Amniotic stem cell (primary cell): ENCODE measurements at places on chromosomes 1 and 21.

DNA sequence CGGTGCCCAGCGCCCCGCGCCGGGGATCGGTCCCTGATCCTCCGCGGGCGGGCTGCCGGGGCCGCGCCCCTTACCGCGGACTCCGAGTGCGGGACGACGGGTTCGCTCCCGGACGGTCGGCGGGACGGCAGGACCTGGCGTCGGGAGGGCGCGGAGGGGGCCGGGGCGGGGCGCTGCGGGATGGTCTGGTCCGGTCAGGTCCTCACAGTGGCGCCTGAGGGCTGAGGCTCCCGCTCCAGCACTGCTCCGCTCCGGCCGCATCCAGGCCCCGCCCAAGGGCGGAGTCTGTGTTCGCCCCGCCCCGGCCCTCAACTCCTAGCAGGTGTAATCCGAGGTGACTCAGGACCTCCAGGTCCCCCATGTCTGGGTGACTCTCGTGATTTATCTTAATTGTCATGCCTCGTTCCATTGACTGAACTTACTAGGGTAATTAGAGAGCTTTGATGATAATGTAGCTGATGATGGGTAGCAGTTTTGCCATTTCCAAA lies at the start of gene RAB3B:
TSS of gene RAB3B (minus strand) at position 223 of the 488 bp plus-strand sequence. CDS start 13,583 bp downstream, outside the sequence.
- peak; percentile 25 for DNase-seq

- DNase-seq, result no peak
Measured at GRCh38 chr1:154821083-154821482, 49.0 kb downstream of the KCNN3 start.

DNA sequence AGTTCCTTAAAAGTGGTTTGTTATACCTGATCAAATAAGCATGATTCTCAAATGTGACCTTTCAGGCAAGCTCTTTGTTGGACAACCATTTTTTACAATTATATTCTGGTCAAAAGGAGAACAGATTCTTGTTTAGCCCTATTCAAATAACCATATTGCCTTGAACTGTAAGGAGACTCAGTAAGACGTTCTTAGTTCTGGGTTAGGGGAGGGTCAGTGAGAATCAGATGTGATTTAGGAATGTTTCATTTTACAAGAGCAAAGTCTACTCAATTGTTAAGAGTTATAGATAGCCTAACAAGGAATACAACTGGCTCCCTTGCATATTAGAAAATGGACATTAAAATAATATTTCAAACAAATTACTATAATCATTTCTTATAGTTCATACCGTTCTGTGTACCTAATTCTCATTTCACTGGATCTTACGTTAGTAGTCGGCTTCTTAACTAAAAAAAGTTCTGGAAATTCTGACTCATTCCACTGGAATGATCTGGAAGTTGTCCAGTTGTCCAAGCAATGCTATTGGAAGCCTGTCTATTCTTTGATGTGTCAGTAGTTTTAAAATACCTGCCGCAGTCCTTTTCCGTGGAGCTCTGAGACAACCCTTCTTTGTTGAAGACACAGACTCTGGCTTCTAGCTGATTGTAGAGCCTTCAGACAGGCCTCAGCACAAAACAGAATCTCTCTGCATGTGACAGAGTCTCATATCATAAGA lies 88.8 kb downstream of the MAST2 start:
- peak; percentile 53 for DNase-seq

DNA sequence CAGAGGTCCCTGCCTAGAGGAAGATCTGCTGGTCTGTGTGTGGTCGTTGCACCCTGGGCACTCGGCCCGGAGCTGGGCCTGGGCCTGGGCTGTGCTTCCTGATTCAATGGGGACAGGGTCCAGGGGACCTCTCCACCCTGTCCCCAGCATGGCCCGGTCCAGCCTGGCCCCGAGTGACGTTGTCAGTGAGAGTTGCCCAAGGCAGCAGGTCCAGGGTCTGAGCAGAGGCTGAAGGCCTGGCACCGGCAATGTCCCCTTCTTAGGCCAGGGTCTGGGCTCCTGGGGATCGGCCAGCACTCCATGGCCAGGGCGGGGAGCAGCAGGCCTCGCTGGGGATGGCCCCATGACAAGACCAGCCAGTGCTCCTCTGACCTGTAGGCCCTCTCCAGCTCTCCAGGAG lies 15.6 kb upstream of the PEX10 start:
- DNase-seq, result no peak

DNA sequence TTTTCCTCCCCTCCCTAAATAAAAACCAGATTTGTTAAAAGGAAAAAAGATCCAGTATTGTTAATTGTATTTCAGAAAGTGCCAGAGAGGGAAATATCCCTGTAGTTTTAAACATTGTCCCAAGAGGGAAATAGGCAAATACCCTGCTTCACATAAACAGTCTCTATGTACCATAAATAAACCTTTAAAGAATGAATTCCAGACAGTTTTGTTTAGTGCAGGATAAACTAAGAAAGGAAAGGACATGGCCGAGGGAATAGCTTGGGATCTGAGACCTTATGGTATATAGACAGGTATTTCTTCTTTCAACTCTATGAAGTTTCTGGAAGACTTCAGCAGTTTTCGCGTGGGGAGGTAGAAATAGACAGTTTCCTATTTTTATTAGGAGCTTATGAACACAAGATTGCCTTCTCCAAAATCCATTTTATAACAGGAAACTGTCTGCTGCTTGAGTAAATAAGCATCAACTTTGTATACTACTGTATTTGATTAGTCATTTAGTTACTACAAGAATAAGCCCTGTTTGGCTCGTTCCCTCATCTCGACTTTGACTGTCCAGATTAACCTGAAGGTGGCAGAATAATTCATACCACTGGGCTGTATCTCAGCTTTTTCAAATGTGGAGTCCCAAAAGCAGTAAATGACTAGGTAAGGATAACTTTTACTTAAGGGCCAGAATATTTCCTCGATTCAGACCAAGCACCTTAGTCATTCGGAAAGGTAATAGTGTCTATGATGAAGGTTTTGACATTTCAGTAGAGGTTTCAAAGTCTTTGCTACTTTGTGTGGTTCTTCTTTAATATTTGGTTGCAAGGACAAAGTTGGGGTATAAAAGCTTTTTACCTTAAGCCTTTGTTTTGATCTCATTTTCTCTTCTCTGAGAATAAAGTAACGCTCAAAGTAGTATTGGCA lies 177.5 kb downstream of the VPS13D start:
- peak; percentile 26 for DNase-seq

DNA sequence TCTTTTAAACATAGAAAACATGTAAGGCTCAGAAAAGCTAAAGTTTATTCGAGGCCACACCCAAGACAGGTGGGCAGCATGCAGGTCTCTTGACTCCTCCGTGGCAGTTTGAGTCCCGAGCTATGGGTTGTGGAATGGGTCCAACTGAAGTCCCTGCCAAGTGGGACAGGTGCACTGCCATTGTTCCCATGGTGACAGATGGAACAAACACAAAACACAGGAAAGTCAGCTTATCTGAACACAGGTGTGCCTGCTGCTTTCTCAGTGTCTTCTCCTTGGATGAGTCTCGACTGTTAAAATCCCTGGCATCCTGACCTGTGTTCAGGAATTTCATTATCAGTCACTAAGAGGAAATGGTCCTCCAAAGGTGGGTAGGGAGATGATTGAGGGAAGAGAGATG lies 99.0 kb upstream of the RAB4A start:
- DNase-seq, result no peak

DNA sequence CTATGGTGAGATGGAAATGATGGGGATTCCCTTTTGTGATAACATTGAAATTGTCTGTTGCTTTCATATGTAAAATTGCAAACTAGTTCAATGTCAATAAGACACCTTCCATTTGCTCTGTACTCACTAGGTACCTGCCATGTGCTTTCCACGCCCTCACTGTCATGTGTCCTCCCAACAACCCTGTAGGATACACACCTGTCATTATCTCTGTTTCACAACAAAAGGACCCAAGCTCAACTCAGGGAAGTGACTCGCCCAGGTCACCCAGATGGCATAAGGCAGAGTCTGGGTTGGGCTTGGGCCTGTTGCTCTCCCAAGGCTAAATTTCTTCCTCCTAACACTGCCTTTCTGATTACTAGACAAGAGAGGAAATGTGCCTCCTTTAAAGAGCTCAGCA lies 45.3 kb upstream of the MCOLN3 start:
- DNase-seq, result no peak

DNA sequence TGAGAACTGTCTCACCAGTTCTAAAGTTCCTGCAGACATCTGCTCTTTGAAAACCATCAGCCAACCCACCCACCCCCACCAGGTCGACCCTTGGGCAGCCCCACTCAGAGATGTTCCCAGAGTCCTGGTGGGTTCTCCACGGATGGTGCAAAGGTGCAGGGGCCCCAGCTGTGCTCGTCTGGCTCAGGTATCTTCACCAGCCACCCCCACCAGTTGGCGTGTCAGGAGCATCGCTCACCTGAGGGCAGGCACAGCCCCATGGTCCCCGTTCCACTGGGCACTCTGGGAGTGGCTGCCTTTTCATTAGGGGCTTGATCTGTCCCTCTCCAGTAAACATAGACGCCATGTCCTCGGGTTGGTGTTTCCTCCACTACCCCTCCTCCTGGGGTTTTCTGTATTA lies 70.5 kb downstream of the UMODL1 start:
- no peak for DNase-seq

DNA sequence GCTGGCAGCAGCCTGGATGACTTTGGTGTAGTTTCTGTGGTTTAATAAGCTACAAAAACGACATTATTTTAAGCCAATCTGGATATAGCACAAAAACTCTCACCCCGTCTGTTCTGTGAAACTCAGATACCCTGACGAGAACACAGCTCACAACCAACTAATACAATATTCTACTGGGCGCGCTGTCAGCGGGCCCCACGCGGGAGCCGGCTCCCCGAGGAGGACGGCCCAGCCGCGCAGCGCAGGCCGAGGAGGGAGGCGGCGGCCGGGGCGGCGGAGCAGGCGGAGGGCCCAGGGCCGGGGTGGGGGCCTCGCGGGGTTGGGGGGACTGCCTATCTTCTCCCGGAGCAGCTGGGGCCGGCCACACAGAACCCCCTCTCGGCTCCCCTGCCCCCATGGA lies 87.2 kb upstream of the POU3F1 start:
- no peak for DNase-seq

- no peak for DNase-seq
Measured at GRCh38 chr1:9400425-9401079, 107.9 kb downstream of the SPSB1 start.

DNA sequence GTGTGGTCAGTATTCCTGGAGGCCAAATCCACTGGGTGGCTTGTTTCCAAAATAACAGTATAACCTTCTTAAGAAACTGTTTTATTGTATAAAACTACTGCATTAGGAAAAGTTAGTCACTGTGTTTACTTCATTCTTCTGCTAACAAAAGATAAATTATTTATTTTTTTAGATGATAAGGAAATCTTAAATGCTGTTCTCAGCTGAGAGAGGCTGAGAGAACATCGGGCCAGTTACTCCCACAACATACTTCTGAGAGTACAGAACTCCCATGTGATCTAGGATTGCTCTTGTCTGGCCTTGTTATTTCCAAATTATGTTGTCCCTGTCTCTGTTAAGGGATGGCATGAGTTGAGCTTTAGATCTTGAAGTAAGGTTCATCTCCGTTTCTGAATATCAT lies 96.7 kb upstream of the CXADR start:
- DNase-seq, result no peak

DNA sequence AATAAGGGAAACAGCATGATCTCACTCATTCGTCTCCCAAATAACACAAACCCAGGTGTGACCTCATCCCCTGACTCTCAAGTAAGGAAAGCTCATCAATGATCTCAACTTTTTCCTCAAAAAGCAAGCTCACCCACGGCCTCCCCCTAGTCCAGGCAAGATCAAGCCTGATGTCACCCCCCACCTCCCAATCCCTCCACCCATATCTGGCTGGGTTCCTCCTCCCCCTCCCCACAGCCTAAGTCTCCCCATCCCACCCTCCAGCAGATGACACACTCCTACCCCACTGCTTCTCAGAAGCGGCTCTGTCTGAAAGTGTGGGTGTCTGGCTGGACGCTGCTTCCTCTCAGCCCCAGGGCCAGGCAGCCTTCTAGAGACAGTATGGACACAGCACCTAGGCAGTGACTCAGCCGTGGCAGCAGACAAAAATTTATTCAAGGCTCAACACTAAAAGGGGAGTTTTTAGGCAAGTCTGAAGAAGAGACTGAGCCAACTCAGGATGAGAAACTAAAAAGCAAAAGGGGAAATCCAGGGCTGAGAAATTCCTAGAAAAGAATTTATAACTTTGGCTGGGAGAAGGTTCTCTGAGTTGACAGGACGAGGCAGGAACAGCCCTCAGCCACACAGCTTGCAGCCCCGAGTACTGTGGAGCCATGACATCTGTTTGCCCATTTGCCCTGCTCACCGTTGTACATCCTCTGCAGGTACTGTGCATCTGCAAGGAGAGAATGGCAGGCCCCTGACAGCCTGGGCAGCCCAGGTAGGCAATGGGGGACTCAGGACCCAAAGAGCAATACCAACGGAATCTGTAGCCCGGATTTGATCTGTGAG lies 81.6 kb upstream of the LRRC8D start:
- no peak for DNase-seq

GRCh38 chr1:12600335-12600734 lies 17.7 kb downstream of the DHRS3 start:
- no peak for DNase-seq

GRCh38 chr1:56788102-56788501 lies 31.1 kb downstream of the FYB2 start:
- no peak for DNase-seq

DNA sequence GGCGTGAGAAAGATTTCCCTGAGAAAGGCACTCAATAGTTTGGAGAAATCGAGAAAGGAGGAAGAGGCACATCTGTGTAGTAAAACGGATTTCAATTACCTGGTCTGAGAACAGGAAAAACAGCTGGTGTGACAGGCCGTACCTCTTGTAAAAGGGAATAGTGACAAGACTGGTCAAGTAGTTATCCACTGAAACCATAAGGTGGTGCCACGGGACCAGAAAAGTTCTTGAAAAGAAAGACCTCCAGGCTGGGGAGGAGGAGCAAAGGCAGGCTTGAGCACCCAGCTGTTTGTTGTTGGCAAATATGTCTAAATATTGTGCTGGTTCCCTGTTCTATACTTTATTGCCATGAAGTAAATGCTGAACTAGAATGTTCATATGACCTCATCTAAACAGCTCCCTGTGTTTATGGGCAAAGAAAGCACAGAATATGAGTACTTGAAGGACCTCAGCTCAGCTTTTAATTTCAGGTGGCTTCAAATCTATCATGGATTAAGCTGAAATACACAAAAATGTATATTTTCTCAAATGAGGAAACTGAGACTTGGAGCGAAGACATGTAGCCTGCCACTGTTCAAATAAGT lies 4.0 kb downstream of the HAO2 start:
- DNase-seq, result no peak

- DNase-seq, result peak; percentile 98
Measured at GRCh38 chr1:201713086-201713810, 115.7 kb upstream of the IPO9 start.
